ENCODE measurements at places on chromosomes 7 and 10.
A peak's percentile ranks its signal among the peaks of the same experiment; 100 is the strongest.

DNA sequence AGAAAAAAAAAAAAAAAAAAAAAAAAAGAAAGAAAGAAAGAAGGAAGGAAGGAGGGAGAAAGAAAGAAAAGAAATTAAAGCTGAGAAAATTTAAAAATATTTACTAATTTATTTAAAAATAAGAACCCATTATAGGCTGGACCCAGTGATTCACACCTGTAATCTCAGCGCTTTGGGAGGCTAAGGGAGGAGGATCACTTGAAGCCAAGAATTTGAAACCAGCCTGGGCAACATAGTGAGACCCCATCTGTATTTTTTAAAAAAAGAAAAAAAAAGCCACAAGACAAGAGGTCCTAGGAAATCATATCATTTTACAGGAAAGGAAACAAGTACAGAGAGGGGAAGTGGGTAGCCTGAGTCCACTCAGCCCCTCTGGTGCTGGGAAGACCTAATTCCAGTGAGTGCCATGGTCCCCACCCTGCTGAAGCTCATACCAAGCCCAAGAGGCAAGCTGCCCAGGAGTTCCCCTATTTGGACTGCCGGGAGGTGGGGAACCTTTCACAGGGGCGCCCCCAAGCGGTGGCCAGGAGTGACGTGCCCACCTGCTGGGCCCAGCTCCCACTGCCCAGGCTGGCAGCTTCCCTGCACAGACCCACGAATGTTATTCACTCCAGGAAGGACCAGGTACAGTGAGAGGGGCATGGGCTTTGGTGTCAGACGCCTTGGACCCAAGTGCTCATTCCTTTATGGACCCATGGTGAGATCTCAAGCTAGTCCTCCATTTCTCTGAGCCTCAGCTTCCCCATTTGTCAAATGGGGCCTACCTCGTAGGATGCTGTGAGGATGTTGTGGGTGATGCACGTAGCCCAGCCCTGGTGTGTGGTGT is 133.6 kb downstream of the ZMIZ1 start:
- no peak for DNase-seq

GRCh38 chr10:58382489-58382995 is 2.7 kb upstream of the TFAM start:
- no peak for DNase-seq

GRCh38 chr7:128708824-128709223 is 30.3 kb upstream of the CALU start:
- DNase-seq, result no peak

GRCh38 chr10:89515031-89515841 is 20.2 kb downstream of the SLC16A12 start:
- no peak for DNase-seq

DNA sequence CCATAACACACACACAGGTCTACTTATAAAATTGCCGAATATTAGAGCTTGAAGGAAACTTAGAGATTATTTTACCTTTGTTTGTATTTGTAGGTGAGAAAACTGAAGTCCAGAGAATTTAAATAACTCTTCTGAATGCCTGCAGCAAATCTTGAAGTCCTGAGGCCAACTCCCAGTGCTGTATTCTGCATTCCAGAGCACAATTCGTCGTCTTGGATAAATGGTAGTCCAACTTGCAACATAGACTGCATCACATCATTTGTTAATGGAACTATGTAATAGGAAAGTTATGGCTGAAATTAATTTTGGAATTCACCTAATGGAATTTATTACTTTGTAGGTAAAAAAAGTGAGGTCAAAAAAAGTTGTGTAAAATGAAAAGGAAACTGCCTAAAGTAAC is 37.3 kb upstream of the SEMA3D start:
- no peak for DNase-seq

DNA sequence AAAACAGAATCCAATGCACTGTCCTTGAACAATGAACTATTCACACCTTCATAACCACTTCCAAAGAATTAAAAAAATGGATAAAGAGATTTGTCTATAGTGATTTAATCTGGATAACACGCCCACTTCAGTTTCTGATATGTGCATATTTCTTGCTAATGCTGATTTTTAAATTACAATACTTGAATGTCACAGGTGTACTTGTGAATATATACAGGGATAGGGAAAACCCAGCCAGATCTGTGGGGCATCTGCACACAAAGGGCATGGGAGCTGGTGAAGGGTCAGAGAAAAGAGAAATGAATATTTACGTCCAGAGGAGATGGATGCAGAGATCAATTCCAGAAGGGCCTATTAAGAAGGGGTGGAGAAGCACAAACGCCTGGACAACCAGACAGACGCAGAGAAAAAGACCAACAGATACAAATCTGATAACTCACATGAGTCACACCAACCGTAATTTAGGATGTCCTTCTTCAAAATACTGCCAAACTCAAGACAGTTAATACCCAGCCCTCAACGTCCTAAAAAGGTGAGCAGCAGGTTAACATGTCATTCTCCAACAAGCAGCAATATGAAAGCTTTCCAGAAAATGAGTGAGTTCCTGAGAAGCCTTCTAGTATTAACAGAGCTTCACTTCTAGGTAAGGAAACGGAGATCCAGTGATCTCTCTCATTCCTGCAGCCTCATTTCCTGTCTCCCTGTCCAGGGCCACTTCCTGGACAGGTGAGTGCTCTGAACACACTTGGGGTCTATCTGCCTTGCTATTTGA is 41.9 kb downstream of the PIP4K2A start:
- DNase-seq, result no peak

DNA sequence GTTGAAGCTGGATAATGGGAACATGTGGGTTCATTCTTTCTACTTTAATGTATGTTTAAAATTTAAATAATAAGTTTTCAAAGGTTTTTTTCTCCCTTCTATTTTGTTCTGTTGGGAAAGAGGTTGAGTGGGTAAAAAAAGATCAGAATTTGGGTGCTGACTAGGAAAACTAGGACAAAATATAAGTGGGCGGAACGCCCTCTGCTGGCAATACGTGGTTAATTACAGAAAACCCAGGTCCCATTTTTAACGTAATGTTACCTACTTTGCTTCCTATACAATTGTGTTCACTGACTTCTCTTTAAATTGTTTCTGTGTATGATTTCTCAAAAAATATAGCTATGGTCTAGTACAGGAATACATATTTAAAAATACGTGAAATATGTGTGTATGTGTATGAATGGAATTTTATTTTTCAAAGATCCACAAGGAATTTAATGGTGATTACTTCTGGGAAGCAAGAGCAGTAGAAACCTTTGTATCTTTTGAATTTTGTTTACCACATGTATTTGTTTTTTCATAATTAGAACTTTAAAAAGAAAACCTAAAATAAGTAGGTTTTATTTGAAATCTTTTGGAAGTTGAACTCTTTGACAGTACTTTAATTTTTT is 8.7 kb downstream of the ECD start:
- peak; percentile 63 for DNase-seq

- DNase-seq, result no peak
Measured at GRCh38 chr7:68785036-68785435, 813.2 kb upstream of the AUTS2 start.

- no peak for DNase-seq
Measured at GRCh38 chr7:13262929-13263530, 575.6 kb downstream of the ARL4A start.
